ENCODE measurements at places on chromosomes 16 and 17.
A peak's percentile ranks its signal among the peaks of the same experiment; 100 is the strongest.

DNA sequence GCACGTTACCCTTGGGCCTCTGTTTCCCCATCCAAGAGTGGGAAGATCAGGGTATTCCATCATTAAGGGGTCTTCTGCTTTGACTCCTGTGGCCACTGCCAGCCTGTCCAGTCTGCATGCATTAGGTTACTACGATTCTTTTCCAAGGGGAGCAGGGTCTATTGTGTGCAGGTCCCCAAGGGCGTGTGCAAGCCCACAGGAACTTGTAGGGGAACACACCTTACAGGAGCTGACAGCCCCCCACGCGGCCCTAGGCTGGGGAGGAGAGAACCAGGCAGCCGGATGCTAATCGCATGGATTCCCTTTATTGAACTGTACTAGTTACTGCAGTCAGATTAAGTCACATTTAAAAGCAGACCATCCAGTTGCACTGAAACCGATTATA, 116.7 kb downstream of the C16orf78 start:
- no peak for DNase-seq

GRCh38 chr17:59842901-59843652, 49.7 kb downstream of the TUBD1 start:
- DNase-seq, result peak; percentile 98

- DNase-seq, result peak; percentile 41
Measured at GRCh38 chr17:42531455-42532354, 4.3 kb upstream of the NAGLU start.

- DNase-seq, result no peak
Measured at GRCh38 chr16:68426347-68426652, 22.0 kb downstream of the SMPD3 start.

GRCh38 chr17:77730376-77730775, 228.1 kb upstream of the TNRC6C start:
- DNase-seq, result no peak

DNA sequence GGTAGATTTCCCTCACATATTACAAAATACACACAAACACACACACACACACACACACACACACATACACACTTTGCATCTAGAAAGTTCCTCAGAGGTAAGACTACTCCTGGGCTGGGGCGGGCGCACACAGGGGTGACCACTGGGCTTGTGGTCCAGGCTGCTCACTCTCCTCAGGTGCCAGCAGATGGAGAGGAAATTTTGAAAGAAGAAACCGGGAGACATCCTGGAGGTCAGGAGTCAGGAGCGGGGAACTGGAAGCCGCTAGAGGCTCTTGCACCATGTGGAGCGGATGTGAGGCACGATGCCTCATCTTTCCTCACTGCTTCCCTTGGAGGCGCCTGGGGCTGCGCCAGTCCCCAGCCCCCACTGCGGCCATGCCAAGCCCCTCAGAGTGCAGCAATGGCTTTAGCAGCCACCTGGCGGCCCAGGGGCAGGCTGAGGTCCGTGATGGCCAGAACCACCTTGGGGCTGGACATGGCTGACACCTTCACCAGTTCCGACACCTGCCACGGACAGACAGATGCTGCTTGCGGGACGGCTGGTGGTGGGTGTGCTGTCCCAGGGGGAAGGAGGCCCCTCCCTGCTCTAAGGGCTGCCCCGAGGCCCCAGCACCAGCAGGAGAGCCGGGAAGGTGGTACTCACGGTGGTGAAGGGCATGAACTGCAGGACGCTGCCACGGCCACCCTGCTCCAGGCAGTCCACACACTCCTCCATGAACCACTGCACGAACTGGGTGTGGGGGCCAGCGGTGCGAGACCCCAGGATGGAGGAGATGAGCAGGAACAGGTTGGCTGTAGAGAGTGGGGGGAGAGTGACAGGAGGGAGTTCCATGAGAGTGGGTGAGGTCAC, 4.1 kb downstream of the CSF3 start:
- peak; percentile 63 for DNase-seq

GRCh38 chr17:60891149-60891548, 213.5 kb downstream of the BCAS3 start:
- no peak for DNase-seq

- DNase-seq, result no peak
Measured at GRCh38 chr16:53597776-53598175, 94.8 kb upstream of the AKTIP start.

- DNase-seq, result no peak
Measured at GRCh38 chr17:81681672-81682071, 1.9 kb downstream of the ARL16 start.

- peak; percentile 71 for DNase-seq
Measured at GRCh38 chr16:58487566-58488351, 12.2 kb upstream of the NDRG4 start.
